ENCODE measurements at places on chromosomes 5 and 9.

DNA sequence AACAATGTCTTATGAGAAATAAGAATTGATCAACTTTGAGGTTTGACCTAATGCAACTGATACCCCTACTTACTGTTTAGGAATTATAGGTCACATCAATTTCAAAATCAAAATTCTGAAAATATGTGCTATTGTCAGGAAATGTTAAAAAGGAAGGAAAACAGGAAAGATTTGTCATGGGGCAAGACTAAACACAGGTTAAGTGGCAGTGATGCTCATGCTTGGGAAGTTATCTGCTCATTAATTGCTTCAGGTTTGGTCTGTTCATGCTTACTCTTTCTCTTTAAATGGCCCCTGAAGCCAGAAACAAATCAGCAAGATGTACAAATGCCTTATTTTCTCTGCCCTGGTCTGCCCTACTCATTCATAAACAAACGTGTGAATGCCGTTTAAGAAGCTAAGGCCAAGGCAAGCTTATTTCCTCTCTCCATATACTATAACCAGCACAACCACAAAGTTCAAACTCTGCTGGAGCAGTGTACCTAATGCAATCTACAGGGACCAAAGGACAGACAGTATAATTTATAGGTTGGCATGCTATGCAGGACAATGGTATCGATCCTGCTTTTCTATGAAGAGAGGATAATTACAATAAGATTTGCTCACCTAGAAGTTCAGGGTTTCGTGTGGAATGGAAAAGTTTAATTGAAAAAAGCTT is 177.2 kb downstream of the GNAQ start:
- DNase-seq, result no peak

- DNase-seq, result no peak
Measured at GRCh38 chr9:122370869-122371755, at the start of gene PTGS1. PTGS1 (plus strand) TSS chr9:122371024; CDS start chr9:122371085, 61 bp downstream.

DNA sequence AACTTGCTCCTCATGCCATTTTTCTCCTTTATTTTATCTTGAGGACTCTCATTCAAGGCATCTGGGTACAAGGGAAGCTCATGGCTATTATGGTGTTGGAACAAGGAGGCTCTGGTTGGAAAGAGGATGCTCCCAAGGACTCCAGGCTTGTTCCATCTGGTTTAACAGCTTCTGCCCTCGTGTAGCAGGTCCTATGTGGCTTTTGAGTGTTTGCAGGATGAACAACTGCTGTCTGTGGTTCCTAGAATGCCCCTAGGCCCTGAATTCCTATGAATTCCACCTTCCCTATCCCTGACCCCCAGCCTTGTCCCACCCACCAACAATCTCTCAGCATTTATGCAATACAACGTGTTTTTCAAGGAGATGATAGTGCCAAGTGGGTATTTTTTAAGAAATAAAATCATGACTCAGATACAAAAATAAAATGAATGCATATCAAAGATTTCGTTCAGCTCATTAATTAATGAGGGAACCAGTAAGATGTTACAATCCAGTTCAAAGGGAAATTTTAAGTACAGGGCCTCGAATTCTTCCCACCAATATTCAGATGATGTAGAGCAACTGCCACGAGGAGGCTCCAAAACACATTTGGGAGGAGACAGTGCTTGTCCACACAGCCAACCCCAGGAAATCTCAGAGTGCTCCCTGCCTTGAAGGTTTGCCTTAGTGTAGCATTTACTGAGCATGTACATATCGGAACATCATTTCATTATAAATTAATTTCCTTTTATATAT is 182.0 kb downstream of the MUSK start:
- no peak for DNase-seq

- DNase-seq, result no peak
Measured at GRCh38 chr5:25029004-25029403, 384.2 kb upstream of the CDH10 start.

DNA sequence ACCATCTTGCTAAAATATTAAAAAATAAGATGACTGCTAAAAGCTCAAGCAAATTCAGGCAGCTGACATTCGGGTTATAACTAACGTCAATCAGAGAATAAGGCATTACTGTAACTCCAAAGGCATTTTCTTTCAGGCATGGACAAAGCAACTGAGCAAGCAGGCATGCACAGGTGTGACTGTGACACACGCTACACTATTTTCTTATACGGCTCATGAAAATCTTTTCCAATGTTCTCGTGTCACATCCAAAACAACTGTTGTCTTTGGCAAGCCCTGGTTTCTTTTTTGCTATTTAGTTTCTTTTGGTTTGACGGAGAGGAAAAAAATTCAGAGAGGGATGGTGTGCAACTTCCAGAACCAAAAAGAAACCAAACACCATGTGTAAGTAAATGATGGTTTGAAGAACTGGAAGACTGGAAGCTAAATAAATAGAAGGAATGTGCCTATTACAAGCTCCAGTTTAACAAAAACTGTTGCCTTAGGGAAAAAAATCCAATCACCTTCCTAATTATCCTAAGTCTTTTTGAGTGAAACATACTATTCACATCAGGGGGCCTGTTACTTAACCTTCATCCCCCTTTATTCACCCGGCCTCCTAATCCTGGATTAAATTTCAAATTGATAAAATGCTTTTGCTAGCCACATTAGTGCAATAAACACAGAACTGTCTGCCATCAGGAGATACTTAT is 277.6 kb downstream of the PSAT1 start:
- DNase-seq, result no peak

DNA sequence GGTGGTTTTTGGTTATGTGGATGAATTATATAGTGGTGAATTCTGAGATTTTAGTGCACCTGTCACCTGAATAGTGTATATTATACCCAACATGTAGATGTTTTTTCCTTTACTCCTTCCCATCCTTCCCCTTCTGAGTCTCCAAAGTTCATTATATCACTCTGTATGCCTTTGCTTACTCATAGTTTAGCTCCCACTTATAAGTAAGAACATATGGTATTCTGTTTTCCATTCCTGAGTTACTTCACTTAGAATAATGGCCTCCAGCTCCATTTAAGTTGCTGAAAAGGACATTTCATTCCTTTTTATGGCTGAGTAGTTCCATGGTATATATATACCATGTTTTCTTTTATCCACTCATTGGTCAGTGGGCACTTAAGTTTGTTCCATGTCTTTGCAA is 161.6 kb upstream of the CD180 start:
- no peak for DNase-seq

DNA sequence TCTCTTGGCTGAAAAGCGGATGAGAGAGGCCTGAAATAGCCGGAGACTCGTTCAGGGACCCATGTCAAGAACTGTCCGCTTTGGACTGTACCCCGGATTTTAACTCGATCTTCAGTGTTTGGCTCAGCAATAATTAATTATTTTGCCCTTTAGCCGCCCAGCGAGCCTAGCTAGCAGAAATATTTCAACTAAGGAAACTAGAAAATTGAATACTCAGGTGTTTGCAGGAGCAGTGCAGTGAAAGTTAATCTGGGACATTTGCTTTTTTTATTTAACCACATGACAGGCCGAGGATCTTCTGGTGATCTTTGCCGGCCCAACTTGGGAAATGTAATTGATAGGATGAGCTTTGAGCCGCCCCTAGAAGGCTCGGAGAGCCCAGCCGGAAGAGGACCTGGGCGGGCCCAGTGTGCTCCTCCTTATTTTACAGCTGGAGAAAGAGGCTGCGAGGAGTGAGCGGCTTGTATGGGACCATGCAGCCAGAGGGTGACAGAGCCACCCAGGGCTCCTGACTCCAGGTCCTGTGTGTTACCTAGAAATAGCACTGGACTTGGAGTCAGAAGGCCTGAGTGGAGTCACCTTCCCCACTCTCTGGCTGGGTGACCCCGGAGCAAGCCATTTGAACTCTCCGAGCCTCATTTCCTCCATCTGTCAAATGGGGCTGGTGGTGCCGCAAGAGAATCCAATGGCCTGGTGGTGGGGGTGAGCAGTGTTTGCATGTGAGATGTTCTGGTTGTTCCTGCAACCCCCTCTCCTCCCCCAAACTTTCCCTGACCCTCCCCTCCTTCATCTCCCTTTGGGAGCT is 2.4 kb downstream of the PPARGC1B start:
- DNase-seq, result no peak

GRCh38 chr9:74255489-74255984 is 241.6 kb upstream of the RORB start:
- no peak for DNase-seq

- no peak for DNase-seq
Measured at GRCh38 chr9:85040821-85041465, 371.4 kb downstream of the NTRK2 start.

DNA sequence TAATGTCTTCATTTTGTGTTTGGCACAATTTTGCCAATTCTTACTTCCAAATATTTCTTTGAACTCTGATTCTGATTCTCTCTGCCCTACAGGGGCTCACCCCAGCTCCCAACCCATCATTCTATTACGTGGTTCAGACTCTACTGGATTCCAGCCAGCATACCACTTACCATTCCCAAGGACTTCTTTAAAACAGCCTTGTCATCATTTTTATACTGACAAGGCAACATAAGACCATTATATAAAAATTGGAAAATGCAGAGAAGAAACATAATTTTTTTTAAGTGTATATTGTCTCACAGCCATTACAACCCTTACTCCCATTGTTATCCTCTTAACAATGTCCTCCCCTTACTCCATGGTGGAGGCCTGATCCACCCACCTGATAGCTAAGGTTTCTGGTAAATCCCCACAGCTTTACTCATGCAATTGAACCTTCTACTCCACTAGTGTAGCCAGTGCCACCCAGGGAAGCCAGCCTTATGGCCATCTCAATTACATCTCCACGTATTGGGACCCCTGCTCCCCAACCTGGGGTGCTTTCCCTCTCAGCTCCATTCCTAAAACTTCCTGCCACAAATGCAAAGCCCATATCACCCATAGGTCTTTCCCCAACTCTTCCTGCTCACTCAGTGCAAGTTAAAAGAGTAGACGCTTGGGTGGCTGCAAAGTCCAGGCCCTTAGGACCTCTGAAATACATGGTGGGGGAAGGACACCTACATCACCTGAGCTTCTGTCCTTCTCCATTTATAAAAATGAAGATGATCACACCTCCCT is 19.1 kb downstream of the UGT3A2 start:
- DNase-seq, result no peak

GRCh38 chr5:40681363-40682153 is 1.8 kb downstream of the PTGER4 start:
- peak; percentile 56 for DNase-seq

- no peak for DNase-seq
Measured at GRCh38 chr5:28810751-28811136, 1772.4 kb upstream of the CDH9 start.

DNA sequence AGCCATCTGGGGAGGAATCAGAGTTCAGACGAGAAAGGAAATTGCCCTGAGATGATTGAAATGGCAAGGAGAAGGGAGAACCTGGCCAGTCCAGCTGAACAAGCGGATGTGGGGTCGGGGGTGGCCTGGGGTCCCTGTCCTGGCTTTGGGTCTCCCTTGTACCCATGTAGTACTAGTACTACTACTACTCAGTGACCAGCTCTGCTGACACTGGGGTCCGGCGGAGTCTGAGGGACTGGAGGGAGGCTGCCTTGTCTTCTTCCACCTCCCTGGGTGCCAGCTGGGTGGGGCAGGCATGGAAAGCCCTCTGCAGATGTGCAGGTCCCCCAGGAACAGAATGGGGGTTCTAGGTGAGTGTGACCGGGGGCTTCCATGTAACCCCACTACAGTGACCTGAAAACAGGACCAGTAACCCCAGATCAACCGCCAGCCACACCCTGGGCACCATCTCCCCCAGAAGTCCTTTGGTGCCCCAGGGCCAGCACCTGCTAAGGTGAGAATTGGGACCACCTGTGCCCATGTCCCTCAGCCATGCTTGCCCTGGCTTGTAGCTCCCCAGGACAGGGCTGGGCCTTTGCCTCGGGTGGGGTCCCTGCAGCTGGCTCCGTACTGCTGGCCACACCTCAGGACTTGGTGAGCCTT is 89.1 kb upstream of the COL5A1 start:
- no peak for DNase-seq

DNA sequence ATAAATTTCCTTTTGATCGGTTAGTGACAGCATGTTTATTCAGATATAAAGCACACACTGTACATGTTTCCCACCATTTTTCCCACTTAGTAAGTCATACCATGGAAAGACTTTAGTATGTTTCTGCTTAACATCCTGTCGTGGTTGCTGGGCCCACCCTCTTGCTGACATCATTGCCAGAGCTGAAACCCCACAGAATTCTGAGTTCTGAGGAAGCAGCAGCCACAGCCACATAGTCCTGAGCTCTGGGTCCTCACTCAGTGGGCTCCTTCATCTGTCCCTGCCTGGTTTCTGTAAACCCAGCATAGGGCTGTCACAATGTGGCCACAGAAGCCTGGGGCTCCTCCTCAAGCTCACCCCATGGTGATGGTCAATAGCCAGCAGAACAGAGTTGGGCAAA is 441.5 kb downstream of the ENC1 start:
- peak; percentile 34 for DNase-seq

DNA sequence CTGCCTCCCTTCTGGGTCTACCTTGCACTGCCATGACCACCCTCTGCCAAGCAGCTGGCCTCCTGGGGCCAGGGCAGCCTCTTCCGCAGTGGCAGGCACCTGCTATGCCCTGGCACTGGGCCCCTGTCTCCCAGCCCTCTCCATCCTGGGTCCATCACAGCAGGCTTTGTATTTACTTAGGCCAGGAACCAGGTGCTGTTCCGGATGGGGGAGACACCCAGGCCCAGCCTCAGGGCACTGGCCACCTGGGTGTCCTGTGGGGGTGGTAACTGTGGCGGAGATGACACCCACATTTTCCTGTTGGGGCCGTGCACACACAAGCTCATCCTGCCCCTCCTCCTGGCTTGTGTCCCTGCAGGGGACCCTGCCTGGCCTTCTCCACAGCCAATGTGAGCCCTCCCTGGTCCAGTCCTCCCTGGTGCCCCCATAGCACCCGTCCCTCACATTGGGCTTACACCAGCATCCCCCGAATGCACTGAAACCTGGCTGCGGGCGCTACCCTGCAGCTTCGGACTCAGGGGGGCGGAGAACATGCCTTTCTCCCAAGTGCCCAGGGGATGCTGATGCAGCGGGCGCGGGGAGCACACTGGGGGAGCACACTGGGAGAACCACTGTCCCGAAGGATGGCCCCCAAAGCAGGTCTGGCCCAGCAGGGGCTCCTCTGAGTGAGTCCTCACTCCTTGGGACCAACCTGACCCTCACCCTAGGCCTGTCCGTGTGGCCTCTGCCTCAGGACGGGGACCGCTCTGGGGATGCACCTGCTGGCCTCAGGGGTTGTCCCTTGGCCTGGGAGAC is 17.9 kb downstream of the FAM163B start:
- DNase-seq, result no peak

DNA sequence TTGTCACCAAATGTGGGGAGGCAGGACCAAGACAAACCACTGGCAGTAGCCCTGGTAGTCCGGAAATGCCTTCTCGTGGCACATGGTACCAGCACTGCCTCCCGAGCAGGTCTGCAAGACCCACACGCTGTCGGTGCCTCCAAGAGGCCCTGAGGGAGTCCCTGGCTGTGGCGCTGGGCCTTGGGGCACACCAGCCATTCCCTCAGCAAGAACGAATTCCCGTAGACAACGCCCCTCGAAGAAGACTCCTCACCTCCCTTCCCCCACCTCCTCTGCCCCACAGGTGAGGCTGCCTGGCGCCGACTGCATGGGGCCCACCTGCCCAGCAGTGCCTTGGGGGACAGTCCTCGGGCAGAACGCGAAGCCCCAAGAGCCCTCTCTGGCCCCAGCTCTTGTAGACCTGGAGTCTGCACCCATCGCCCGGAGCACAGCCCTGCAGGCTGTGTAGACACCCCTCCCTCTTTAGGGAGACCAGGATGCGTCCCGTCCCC is 56.0 kb downstream of the EXD3 start:
- no peak for DNase-seq
